H7 (cell line): ENCODE measurements at places on chromosomes 13 and 19. TPM values are rescaled to one million over a fixed set of nuclear protein-coding genes. Genes with fewer than 3 reads are reported as not detected.

DNA sequence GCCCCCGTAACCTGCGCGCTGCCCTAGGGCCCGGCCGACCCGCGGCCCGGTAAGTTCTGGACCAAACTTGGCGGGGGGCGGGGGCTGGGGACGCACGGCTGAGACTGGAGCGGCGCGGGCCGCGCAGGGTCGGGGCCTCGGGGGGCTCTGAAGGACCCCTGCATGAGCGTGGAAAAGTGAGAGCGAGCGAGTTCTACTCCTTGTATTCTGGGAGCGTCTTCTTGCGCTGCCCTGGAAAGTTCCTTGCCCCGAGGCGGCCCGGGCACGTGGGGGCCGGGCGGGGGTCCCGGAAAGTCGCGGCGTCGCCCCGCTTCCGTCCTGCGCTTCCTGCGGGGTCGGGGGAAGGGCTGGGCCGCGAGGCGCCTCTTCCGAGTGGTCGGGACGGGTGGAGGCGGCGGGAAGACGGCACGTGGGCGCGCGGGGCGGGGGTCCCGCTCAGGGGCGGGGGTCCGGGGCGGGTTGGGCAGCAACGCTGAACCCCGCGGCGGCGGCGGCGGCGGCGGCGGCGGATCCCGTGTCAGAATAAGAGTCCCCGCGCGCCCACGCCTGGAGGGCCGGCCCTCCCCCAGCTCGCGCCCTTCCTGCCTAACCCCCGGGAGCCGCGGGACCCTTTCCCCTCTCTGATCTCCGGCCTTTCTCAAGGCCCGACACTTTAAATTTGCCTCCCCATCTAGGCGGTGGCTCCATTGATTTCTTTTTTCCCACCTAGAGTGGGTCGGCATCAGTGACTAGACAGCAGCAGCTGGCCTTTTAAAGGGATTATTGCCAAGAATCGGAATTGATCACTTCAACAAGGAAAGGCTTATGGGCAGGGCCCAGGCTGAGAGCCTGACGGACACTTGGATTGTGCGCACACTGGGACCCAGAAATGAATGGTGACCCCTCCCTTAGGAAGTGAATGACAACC lies 749 bp downstream of the GATAD2A start:
- peak; percentile 89 for DNase-seq

ZNF888 gene
- total RNA-seq = 4.6 and 5.7 TPM in 2 replicates

- peak; percentile 86 for DNase-seq
Observed at GRCh38 chr13:43879755-43880181, at the start of gene LACC1. Gene LACC1, plus strand, starts transcription at chr13:43879904. Its CDS starts 1,082 bp downstream, at chr13:43880986.

DNA sequence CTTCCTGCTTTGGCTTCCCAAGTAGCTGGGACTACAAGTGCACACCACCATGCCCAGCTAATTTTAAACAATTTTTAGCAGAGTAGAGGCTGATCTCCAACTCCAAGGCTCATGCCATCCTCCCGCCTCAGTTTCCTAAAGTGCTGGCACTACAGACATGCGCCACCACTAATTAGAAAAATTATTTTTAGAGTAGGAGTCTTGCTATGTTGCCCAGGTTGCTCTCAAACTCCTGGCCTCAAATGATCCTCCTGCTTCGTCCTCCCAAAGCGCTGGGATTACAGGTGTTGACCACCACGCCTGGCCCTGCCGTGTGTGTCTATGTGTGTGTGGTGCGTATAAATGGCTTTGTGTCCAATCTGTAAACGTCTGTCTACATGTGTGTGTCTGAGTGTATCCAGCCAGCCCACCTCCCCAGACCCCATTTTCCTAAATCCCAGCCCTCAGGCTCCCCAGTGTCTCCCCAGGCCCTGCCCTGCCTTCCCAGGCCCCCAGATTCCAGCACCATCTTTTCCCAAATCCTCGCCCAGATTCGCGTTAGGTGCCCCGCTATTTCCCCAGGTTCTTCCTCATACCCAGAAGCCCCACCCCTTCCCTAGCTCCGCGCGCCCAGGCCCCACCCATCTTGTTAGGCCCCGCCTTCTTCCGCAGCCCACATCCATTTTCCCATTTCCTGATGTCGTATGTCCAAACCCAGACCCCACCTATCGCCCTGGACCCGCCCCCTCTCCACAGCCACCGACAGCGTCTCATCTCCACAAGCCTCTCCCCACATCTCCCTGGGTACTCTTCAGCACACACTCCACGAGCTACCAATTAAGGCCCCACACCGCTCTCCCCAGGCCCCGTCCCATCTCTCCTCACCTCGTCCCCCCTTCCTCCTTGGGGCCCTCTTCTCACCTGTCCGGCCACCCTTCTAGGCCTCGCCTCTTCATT lies 24.9 kb downstream of the SLC8A2 start:
- DNase-seq = peak; percentile 94

FXYD3 gene
- not detected in 2 replicates for total RNA-seq

MAB21L1 gene
- 0.07 TPM in 2 replicates for total RNA-seq

DNA sequence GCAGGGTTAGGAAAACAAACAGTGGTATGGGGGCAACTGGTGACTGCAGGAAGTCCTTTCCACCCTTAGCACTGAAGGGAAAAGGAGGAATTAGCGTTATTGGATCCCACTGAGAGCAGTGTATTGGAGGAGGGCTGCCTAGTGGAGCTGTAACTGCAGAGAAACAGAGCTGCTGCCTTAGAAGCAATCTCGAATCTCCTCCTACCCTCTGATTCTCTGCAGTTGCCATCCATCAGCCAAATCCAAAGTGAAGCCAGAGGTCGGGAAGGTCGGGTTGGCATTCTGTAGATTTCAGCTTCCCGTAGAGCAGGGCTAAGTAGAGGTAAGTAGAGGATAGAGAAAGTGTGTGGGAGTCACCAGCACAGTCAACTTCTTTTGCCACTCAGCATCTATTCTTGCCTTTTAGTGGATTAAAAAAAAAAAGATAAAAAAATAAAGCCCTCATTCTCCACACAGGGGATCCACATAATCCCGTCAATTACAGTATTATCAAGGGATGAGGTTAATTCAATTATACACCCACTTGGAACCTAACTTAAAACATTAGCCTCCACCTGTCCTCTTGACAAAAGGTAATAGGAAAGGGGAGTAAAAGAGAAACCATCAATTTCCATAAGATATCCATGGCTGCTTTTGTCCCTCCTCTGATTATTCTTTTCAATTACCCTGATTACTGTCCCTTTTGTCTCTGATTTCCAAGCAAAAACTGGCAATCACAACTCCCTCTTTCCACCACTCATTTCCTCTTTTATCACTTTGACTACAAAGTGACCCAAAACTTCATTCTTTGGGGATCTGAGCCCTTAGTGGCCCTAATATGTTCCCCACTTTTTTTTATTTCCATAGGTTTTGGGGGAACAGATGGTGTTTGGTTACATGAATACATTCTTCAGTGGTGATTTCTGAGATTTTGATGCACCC lies 234.7 kb downstream of the RBM26 start:
- DNase-seq = no peak

DNA sequence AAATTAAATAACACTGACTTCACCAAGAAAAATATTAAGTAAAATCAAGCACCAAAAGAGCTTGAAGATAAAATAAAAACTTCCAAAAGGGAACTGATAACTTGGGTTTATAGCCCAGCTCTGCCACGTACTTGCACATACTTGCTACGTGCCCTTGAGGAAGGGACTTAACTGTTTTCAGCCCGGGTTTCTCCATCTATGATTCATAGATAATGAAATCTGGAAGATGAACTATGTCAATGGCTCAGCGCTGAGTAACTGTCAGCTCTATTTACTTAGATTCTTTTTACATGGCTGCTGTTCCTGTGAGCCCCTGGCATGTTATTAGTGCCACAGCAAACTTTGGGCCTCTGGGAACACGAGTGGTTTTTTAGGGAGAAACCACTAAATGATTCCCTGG lies 9.6 kb upstream of the ZC3H13 start:
- no peak for DNase-seq

GRCh38 chr19:33501693-33502356 lies 19.8 kb downstream of the PEPD start:
- no peak for DNase-seq

GRCh38 chr19:46225558-46226004 lies 4.0 kb upstream of the IGFL1 start:
- DNase-seq = no peak

DNA sequence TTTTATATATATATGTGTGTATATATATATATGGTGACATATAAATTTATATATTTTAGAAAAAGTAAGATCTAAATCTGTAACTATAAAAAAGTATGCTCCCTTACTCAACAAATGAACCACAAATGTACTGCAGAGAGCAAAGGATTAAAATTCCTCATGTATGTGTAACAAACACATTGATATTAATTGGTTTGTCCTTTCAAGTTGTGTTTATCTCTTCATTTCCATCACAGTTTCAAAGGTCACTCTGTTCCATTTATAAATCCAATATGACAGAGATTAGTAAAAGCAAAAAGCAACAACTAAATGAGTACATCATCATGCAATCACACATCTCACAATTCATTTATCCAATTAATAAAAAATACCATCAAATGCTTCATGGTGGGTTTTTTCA lies 247.9 kb downstream of the DACH1 start:
- no peak for DNase-seq

RNF113B gene
- not detected in 2 replicates for total RNA-seq

GRCh38 chr19:30781519-30781918 lies 409.3 kb downstream of the ZNF536 start:
- peak; percentile 10 for DNase-seq

DNA sequence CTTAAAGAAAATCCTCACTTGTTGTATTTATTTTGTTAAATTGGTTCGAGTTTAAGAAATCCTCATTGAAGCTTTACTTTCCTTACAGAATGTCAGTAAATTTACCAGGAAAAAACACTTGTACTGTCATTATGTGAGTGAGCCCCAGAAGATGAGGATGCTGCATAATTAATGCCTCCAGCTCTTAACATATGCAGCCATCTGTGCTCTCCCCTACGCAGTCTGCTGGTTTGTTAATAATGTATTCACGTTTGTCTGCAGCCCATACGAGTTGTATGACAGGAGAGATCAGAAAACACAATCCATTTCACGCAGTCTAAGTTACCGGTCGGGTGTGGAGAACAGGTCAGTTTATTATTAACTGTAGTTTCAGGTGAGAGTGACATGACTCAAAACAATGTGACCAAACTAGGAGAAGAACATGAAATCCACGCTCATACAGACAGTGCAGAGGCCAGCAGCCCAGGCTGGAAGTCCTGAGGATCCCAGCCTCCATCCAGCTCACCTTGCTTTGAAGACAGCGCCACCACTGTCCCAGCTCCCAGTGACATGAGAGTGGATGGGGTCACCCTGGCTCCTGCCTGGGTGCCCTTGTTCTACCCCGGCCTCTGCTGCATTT lies 19.8 kb upstream of the ATP11A start:
- no peak for DNase-seq

- no peak for DNase-seq
Observed at GRCh38 chr19:46463516-46463915, 7.8 kb downstream of the PNMA8A start.

DNA sequence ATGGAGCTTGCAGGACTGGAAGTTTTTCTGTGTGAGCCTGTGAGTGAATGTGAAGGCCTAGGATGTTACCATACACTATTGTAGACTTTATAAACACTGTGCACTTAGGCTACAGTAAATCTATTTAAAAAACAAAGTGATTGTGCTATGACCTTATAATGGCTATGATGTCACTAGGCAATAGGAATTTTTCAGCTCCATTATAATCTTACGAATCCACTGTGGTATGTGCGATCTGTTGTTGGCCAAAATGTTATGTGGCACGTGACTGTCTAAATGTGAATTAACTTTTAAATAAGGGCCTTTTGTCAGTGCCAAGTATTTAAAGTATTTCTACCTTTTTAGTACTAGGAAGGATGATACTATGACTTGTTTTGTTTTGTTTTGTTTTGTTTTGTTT lies 54.9 kb downstream of the DPY19L3 start:
- DNase-seq = no peak

DNA sequence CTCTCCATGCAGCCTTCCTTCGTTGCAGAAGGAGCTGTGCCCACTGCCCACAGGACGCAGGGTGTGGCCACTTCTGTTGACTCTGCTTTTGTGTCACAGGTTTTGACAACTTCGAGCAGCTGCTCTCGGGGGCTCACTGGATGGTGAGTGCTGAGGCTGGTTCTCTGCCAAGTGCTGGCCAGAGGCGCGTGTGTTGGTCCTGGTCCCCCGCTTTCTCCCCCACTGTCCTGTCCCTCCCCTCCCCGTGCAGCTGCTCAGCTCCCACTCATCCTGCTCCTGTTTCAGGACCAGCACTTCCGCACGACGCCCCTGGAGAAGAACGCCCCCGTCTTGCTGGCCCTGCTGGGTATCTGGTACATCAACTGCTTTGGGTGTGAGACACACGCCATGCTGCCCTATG lies 10.6 kb upstream of the PDCD2L start:
- no peak for DNase-seq

ATP8A2 gene
- 0.38 and 0.59 TPM in 2 replicates for total RNA-seq

TUBB4A gene
- 1.4 and 2.9 TPM in 2 replicates for total RNA-seq

DNA sequence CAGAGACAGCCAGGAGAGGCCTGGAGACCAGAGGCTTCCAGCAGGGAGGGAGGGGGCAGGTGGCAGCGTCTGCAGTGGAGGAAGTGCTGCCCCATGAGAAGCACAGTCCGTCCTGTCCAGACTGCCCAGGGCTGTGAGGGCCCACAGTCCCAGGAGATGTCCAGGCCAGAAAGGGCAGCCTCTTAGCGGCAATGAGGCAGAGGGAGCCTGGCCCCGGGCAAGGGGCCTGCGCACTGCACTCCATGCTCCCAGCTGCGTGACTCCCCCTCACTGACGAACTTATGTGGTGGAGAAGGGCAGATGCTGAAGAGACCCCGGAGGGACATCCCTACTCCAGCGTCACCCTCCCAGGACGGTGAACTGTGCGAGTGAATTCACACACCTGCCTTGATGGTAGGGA lies 115.3 kb downstream of the SOX1 start:
- peak; percentile 61 for DNase-seq

DNA sequence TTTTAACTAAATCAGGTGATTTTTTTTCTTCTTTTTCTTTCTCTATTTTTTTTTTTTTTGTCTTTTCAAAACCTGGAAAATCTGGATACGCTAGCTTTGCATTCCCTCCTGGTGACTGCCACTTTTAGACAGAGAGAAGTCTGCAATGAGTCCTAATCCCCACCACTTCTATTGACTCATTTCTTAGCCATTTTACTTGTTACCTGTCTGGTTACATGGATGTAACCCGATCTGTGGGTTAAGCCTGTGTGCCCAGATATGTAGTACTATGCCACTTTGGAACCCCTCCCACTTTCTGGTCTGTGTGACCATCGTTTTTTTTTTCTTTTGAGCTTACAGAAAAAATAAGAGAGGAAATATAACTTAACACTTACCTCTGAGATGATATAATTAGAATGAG lies 817.8 kb upstream of the PCDH9 start:
- no peak for DNase-seq

CYSLTR2 gene
- not detected in 2 replicates for total RNA-seq

DNA sequence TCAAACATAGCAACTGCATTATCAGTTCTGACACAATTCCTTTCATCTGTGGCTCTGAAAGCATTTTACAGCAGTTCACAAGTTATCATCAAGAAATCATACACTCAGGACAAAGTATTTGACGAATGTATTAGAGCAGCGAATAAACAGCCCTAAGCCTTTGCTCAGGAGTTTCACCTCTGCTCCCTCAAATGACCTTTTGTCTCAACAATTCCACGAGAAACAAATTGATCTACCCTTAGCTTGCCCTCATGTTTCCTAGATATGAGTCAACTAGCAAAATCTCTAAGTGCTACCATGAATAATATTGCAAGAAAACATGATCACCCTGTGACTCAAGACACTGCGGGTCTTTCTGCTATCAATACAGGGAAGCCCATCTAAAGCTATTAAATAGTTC lies 396.1 kb downstream of the EFNB2 start:
- no peak for DNase-seq
